ENCODE measurements at places on chromosomes 6 and 20.

GRCh38 chr6:159042003-159042825 lies 2.6 kb downstream of the TAGAP start:
- peak; percentile 79 for DNase-seq

DNA sequence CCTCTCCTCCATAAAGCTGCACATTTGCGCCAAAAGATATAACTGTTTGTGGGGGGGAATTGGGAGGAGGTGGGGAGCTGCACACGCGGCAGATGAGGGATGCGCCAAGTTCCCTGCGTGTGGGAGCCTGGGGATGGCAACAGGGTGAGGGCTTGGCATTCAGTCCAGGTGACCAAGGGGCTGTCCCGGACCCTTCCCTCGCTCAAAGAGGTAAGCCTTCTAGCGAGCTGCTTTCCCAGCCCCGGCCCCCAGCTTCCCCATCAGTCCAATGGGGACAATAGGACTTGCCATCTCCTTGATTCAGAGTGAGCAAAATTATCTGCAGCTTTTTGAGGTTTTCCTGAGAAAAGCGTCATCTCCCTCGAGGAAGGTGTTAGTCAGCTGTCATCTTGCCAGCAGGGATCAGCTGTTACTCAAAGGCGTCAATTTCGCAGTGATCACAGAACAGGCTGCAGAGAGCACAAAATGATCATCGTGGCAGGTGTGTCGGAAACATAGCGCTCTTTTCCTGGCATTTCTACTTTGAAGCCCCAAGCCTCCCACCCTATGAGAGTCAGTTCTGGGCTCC lies 21.3 kb downstream of the ZNF831 start:
- no peak for DNase-seq

GRCh38 chr6:51616243-51616642 lies 471.2 kb downstream of the PKHD1 start:
- DNase-seq = no peak

DNA sequence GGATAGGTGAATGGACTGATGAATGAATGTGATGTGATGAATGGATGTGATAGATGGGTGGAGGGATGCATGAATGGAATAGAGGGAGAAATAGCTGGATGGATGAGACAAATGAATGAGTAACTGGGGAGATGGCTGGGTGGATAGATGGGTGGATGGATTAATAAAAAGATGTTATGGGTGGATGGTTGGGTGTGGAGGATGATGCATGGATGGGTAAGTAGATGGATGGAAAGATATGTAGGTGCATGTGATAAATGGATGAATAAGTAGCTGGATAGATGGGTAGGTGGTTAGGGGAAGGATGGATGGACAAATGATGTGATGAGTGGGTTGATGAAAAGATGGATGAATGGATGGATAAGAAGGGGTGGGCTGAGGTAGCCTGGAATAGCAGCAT lies 4.7 kb downstream of the HNF4A start:
- DNase-seq = no peak

GRCh38 chr6:127914240-127914639 lies 13.4 kb upstream of the THEMIS start:
- DNase-seq = no peak

GRCh38 chr6:73152556-73152955 lies 72.7 kb downstream of the KHDC1L start:
- no peak for DNase-seq

- no peak for DNase-seq
Measured at GRCh38 chr6:73375216-73375615, 5.5 kb upstream of the OOEP start.

DNA sequence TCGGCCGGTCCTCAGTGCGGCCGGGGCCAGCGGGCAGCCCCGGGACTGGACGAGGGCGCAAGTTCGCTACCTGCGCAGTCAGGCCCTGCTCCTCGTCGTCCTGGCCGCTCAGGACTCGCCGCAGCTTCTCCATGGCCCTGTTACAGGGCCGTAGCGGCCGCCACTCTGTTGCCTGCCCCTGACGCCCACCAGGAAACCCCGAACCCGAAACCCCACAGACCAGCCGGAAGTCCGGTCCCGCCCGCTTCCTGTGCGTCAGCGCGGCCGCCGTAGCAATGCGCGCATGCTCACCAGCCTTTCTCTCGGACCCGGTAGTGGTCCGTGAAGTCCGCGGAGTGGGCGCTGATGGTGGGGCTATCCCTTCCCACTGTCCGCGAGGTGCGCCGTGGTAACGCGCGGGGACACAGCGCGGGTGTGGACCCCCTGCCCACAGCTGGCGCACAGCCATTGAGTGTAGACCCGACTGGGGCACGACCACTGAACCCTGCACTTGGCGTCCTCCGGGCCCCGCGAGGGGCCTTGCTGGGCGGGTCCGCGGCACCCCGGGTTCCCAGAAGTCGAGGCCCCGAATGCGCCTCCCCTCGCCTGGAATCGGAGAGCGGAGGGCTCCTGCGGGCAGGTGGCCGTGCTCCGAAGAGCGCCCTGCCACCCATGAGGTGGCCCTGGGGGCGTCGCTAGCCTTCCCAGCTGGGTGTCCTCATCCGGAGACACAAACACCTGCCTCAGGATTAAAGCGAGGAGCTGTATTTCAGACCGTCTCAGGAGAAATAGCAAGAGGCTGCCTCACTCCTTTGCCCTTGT lies at the start of gene SFT2D1:
SFT2D1 (minus strand) TSS at position 197 of the 801 bp plus-strand sequence; CDS start at position 133, 64 bp downstream.
- peak; percentile 93 for DNase-seq

- DNase-seq = no peak
Measured at GRCh38 chr6:71983131-71983530, 96.8 kb downstream of the RIMS1 start.

DNA sequence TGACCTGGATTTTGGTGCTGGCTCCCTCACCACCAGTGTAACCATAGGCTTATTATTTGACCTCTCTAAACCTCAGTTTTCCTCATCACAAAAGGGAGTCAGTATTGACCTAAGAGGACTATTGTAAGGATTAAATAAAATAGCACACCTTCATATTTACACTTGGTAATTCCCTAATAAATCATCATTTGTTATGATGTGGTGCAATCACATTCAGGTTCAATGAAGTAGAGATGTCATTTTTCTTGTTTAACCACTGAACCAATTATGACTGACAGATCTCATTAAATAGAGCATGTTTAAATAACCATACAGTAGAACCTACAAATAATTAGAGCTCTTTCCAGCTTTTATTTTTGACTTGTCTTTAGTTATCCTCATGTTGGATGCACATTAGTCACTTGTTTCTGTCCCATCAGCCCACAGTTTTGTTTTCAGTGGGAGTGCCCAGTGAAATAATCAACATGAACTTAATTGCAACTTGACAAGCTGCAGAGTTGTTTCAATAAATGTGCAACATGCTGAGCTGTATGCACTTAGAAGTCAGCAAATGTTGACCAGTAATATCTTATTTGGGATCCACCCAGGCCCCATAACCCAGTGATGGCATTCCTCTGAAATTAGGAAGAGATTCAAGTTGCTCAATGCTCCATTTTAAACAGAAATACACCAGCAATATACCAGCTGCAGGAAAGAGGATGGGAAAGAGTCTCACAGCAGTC lies 451.7 kb upstream of the MARCKS start:
- DNase-seq = no peak

- no peak for DNase-seq
Measured at GRCh38 chr20:23666189-23666588, 22.6 kb downstream of the CST4 start.

DNA sequence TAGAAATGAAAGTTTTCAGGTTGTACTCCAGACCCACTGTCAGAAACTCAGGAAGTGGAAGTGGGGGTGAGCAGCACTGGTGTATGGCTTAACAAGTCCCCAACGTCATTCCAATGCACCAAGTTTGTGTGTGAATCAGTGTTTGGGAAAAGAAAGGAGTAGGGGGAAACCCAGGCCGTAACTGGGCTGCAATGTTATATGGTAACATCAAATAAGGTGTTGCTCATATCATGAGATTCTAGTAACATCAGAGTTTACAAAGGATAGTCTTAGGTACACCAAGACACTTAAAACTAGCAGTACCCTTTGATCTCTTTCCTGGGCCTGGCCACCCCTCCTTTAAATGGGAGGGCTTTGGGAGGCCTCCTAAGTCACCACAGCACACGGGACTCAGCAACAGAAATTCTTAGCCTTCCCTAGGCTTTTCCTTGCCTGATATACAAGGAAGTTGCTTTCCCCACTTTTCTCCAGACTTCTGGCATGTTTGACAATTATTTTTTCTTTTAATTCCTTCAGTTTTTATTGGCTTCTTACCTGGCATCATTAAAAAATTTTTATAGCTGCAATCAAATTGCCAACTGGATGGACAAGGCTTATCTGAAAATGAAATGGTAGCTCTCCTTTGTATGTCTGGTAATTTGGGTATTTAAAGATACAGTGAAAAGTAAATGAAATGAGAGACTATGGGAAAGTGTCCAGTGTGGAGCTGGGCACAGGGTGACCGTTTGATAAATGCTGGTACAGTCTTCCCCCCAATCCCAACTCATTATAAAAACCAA lies 15.1 kb downstream of the E2F3 start:
- no peak for DNase-seq

GRCh38 chr6:159952289-159953005 lies 16.4 kb upstream of the IGF2R start:
- no peak for DNase-seq

GRCh38 chr6:17482711-17483110 lies 89.3 kb downstream of the CAP2 start:
- DNase-seq = no peak

GRCh38 chr6:16972535-16972934 lies 129.3 kb upstream of the STMND1 start:
- no peak for DNase-seq

- no peak for DNase-seq
Measured at GRCh38 chr6:76052314-76052713, 20.1 kb downstream of the IMPG1 start.

- DNase-seq = no peak
Measured at GRCh38 chr20:53838311-53838868, 232.0 kb downstream of the BCAS1 start.

GRCh38 chr6:143515766-143516355 lies 4.3 kb upstream of the FUCA2 start:
- no peak for DNase-seq

DNA sequence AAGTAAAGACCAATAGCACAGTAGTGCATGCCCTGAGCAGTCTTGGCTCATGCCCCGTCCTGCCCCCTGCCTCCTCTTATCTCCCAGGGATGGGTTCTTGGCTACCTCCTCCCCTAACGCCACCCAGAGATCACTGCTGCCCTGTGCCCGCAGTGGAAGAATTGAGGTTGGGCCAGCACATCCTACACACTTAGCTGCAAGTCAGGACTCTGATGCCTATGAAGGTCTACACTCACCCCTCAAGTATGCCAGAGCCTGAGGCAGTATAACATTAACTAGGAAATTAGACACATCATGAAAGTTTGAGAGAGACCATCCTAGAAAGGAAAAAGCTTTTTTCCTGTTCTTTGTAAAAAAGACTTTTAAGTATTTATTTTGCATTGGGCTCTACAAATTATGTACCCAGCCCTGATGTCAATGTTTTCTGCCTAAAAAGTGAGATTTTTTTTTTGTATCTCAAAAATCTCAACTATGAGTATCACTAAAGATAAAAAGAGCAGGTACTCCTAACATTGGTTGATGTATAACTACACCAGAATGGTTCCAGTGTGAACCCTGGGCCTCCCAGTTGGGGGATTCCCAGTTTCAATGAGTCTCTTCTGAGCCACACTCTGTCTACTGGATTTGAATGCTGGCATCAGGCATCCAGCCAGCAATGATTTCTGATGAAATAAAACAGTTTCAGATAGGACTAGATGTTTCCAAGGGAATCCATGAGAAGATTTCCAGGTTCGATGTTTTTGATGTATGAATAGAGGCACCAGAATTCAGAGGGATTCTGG lies 115.4 kb downstream of the ISM1 start:
- no peak for DNase-seq

DNA sequence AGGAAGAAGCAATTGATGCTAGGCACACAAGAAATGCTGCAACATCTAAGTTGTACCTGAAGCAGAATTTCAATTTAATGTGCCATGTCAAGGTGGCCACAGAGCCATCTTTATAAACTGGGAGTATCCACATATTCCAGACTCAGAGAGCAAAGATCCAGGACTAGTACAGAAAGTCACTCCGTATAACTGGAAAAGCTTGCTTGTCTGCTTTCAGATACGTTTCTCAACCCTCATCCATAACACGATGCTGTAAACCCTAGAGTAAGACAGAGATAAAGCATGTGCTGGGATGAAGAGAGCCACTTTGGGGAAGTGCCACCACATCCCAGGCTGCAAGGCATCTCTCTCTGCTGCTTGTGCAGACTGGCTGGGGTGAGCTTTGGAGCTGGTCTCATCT lies 134.7 kb downstream of the PACRG start:
- no peak for DNase-seq

GRCh38 chr6:135922174-135922573 lies 70.7 kb downstream of the PDE7B start:
- DNase-seq = no peak

DNA sequence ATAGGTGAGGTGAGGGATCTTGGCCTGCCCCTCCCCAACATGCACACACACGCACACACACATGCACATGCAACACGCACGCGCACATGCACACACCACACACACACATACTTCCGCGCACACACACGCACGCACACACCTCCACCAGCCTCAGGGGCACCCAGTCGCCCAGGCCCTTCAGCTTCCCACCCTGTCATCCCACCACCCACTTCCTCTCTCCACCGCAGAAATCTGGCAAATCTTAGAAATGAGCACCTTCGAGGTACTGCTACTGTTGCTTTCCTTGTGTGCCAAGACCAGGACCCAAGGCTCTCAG lies 1.2 kb downstream of the SPDEF start:
- no peak for DNase-seq

GRCh38 chr6:84340422-84340821 lies 113.0 kb upstream of the CEP162 start:
- DNase-seq = no peak

DNA sequence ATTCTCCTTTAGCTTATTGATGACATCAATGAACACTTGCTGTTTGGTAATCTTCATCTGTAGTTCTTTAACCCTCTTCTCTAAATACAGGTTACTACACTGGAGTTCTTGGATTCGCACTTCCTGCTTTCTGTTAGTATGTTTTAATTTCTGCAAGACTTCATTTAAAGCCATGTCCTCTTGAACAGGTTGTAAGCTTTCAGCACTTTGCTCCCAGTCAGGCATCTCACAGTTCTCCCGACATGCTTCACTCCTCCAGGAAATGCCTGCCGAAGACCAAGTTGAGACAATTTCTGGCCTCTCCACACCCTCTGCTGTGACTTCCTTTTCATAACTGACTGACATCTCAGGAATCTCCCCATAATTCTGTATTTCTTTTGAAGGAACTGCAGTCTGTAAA lies 15.8 kb downstream of the CAGE1 start:
- no peak for DNase-seq
